Cerebellar cortex (tissue), 1 donor: ENCODE measurements at places on chromosomes 3 and 15.

- no peak for DNase-seq
Observed at GRCh38 chr15:72927451-72927850, 124.8 kb upstream of the NEO1 start.

GRCh38 chr3:29773481-29773880, 492.6 kb downstream of the RBMS3 start:
- DNase-seq, result no peak

GRCh38 chr3:100982710-100983109, 10.5 kb downstream of the ABI3BP start:
- DNase-seq, result no peak

DNA sequence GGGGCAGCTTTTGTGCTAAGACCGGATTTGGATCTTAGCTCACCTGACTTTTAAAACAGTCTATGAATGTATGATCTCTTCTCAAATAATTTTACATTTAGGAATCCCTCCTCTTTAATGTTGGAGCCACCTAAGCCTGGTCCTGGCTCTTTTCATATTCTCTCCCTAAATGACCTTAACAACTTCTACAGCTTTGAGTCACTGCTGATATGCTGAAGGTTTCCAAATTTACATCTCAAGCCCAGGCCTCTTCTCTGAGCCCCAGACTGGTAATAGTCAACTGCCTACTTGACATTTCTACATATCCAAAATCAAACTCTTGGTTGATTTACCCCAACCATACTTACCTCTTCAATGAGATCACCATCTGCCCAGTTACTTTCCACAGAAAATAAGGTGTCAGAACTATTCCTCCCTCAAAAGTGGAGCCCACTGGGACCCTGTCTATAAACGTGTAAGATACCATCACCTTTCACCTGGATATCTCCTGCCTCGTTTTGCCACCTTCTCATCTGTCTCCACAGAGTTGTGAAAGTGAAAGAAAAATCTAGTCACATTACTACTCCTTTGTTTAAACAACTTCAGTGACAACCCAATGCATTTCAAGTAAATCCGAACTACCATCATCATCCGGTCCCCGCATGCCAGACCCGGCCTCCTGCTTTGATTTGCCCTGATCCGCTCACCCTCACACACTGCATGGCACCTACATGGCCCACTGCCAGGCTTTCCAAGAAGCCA, 48.8 kb downstream of the UBP1 start:
- DNase-seq, result no peak

DNA sequence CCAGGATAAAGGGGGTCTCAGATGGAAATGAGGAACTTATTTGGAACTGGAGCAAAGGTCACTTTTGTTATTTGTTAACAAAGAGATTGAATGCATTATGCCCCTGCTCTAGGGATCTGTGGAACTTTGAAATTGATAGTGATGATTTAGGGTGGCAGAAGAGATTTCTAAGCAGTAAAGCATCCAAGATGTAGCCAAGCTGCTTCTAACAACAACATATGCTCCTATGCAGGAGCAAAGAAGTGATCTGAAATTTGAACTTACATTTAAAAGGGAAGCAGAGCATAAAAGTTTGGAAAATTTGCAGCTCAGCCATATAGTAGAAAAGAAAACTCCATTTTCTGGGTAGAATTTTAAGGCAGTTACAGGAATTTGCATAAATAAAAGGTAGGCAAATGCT, 30.3 kb upstream of the CCDC50 start:
- DNase-seq, result no peak

DNA sequence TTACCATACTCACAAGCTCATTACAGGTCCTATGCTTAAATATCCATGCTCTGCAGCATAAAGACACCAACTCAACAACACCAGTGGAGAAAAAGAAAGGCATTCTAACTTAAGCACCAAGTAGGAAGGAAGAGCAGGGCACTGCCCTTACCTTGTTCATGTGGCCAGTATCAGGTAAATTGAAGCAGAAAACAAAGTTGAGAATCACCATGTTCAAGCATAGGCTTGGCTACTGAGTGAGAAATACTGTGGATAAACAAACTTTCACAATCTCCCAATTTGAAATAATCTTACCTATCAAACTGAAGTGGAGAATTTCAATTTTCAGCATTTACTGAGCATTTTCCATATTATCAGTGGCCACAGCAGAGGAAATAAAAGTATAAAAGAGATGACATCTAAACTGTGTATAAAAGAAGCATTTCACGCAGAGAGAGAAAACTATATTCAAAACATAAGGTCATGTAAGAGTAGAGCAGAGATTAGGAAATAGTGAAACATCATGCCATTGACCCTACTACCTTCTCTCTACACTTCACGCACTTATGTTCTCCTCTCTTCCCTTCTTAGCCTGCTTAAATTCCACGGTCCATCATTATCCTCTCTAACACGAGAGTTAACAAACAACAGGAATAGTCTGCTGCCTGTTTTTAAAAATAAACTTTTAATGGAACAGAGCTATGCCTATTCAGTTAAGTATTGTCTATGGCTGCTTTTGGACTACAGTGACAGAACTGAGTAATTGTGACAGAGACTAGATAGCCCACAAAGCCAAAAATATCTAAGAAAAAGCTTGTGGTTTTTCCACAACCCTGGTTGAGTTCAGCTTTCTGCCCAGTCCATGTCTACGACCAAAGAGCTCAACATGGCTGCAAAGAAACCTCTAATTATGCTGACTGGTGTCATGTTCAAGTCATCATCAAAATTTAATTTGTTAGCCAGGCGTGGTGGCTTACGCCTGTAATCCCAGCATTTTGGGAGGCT, 142.5 kb downstream of the NR1I2 start:
- DNase-seq, result peak; percentile 25

DNA sequence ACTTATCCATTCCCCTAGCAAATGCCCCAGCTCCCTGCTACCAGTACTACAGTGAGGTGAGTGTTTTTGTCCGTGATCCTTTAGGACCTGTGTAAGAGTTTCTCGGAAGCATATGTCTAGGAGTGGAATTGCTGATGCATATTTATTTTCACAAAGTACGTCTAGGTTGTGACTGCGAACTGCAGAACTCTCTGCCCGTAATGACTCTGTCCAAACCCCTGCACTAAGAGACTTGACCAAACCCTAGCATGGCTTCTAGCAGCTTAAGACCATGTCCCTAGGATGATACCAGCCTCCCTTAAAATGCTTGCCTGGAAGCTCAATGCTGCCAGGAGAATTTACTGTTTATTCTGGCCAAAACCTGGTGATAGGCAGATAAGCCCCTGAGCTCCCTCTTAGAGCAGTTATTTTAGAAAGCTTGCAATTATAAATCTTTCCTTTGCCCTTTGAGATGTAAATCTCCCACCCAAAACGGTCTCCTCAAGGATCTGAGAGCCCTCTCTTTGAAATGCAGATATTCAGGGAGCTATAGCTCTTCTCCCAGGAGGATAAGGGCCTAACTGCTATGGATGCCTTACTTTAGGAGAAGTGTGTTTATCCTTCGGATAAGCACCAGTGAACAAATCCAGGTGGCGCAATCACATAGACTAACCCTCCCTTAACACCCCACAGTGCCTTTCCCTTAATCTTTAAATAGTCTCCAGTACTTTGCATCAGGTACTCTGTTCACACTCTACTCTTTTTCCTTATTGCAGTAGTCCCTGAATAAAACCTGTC, 14.7 kb upstream of the CA12 start:
- no peak for DNase-seq

DNA sequence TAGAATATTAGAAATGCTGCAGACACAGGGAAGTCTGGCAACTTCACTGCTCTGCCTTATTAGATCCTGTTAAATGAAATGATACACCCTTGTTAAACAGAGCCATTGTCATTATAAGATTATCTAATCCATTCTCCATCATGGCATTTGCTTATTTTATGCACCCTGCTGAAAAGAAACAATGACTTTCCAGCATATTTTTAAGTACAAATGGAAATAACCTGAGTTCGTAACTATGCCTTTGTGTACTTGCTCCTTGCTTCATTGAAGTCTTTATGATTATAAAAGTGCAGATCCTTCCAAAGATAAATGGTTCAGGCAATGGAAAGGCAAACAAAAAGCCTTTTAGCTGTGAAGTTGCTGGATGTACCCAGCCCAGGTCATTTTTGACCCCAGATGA, 195.7 kb downstream of the AGBL1 start:
- DNase-seq, result no peak

- peak; percentile 31 for DNase-seq
Observed at GRCh38 chr3:173529062-173529711, 131.6 kb downstream of the NLGN1 start.

DNA sequence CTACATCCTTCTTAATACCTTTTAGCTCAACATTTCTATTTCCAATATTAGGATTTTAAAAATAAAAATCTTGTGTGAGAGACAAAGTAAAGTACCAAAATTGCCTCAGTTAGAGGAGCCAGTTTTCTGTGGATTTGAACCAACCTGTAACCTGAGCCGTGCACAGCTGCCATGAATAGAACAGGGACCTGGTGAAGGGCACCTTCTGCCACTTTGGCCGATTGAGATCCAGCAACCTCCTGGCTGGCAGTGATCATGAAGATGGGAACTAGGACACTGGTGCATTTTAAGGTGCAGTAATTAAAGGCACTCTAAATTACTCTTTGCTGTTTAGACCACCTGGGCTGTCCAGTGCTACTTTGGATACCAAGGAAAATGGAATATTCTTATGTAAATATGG, 34.3 kb upstream of the TRAK1 start:
- DNase-seq, result peak; percentile 80

DNA sequence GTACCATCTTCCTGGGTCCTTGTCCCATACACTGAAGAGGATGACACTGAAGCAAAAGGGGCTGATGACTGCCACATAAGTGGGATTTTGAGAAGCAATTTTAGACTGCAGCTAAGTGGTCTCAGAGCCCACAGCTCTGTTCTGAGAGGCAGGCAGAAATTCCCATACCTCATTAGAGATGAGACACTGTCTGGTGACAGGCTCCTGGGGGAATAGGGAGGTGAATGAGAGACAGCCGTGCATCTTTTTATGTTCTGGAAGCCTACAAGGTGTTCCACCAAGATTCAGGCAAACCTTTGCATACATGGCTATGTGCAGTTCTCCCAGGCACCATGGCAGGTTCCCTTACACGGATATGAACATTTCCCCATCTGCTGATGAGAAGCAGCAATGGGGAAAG, 47.2 kb downstream of the LIMD1 start:
- no peak for DNase-seq

DNA sequence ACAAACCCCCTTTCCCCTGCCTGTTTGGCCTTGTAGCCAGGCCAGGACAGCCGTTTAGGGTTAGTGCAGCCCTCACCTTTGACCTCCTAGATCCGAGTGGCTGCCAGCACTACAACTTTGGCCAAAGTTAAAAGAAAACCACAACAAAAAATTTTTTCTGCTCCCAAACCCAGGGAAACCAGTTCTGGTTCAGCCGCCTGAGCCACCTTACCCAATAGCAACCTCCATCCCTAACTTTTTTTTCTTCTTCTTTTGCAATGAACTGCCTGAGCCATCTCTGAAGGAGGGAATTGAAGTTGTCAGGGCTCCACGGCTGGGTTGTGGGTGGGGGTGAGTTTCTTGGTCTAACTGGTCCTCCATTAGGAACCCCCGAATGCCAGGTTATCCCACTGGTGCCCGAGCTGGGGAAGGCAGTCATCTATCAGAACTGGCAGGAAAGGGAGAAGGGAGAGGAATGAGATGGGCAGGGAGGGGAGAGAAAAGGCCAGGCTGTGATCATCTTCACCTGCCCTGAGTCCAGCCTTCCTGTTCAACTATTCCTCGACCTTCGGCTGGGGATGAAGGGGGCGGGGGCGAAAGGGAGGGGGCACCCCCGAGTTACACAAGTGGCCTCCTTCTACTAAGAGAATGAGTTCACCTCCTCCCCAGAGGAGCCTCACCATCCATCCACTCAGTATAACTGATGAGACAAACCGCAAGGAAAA, 6.2 kb upstream of the NR2F2 start:
- no peak for DNase-seq

DNA sequence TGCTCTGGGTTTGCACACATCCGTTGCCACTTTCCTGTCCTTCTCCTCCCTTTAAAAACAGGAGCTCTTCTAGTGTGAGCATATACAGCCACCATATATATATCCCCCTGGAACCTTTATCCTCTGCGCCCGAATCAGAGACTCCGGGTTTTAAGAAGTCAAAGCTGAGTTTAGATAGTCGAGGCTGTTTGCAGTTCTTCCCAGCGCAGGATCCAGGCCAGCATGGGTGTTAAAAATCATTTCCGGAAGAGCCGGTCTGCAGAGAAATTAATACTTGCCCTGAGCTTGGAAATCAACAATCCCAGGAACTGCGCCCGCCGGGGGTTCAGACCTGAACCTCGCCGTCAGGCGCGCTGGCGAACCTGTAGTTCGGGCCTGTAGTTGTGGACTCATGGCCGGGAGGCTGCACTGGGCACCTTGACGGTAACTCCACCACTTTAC, 2.3 kb downstream of the SHOX2 start:
- DNase-seq, result no peak

DNA sequence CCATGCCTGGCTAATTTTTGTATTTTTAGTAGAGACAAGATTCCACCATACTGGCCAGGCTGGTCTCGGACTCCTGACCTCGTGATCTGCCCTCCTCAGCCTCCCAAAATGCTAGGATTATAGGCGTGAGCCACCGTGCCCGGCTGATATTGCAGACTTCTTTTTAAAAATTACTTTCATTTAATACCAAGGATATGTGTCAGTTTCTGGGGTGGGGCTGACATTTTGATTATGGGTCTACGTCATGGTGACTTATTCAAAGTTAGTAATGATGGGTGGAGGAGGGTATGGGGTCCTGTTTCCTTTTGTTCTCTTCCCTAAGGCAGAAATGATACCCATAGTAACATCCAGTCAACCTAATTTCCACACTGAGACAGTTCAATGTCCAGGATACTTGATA, 34.7 kb downstream of the GBE1 start:
- DNase-seq, result no peak

DNA sequence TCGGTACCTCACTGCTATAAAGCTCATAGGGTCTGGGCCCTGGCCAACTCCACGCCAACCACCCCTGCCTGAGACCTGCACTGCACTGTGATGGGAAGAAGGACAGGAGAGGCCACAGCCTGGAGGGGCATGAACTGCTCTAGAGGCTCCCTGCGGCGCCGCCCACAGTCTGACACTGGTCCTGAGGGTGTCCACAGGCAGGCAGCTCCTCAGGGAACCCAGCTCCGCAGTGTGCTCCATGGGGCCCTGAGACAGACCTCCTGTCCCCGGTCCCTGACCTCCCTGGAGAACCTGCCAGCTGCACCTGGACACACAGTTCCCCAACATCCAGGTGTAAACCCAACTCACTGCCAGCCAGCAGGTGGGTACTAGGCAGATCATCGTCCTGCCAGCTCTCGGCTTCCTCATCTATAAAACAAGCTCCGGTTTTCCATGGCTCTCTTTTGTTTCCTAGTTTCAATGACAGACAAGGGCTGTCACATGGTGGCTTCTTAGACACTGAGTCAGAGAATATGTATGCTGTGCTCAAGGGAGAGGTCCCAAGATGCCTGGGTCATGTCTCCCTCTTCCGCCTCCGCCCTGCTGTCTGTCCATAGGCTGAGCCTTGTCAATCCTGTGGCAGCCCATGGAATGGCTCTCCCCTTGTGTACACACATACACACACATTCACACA, 5.1 kb upstream of the HAPLN3 start:
- DNase-seq, result no peak

GRCh38 chr3:48595526-48596121, 495 bp upstream of the COL7A1 start:
- no peak for DNase-seq

GRCh38 chr3:136818191-136818768, 646 bp upstream of the SLC35G2 start:
- peak; percentile 84 for DNase-seq
